Stimulated activated CD8-positive, alpha-beta memory T cell treated with anti-CD3 and anti-CD28 coated beads, Interleukin-7, amount 100 ng/mL, for 4 hours (primary cell): ENCODE measurements at places on chromosomes 6 and 20.
A peak's percentile ranks its signal among the peaks of the same experiment; 100 is the strongest.

GRCh38 chr6:44386364-44386928, 1.1 kb upstream of the CDC5L start:
- no peak for DNase-seq

- DNase-seq = no peak
Observed at GRCh38 chr6:39882531-39882899, 51.7 kb downstream of the MOCS1 start.

DNA sequence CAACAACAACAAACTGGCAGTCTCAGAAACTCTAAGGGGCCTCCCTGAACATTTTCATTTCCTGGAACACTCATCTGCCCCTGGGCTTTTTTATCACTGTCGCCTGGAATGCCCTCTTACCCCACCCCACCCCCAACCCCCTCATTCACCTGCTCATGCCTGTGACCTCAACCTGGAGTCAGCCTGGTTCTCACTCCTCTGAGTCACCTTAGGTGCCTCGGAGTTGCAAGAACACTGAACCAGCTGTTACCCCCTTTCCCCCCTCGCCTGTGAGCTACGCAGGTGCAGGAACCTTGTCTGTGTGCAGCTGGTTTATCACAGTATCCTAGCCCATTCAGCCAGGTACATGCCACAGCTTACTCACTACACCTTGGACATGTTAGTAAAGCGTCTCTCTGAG, 12.8 kb upstream of the SNAI1 start:
- no peak for DNase-seq

GRCh38 chr6:31614684-31615578, at the start of gene AIF1:
Gene AIF1 (plus strand): TSS chr6:31615234. CDS start chr6:31615330, 96 bp downstream.
- no peak for DNase-seq

- DNase-seq = no peak
Observed at GRCh38 chr6:11011787-11012234, 32.3 kb downstream of the ELOVL2 start.

- no peak for DNase-seq
Observed at GRCh38 chr6:45003387-45003786, 324.7 kb upstream of the RUNX2 start.

GRCh38 chr20:37726321-37726720, 32.5 kb downstream of the CTNNBL1 start:
- DNase-seq = no peak

GRCh38 chr6:30775104-30775503, 30.8 kb upstream of the IER3 start:
- DNase-seq = no peak

- no peak for DNase-seq
Observed at GRCh38 chr6:154384191-154384590, 27.6 kb upstream of the IPCEF1 start.

DNA sequence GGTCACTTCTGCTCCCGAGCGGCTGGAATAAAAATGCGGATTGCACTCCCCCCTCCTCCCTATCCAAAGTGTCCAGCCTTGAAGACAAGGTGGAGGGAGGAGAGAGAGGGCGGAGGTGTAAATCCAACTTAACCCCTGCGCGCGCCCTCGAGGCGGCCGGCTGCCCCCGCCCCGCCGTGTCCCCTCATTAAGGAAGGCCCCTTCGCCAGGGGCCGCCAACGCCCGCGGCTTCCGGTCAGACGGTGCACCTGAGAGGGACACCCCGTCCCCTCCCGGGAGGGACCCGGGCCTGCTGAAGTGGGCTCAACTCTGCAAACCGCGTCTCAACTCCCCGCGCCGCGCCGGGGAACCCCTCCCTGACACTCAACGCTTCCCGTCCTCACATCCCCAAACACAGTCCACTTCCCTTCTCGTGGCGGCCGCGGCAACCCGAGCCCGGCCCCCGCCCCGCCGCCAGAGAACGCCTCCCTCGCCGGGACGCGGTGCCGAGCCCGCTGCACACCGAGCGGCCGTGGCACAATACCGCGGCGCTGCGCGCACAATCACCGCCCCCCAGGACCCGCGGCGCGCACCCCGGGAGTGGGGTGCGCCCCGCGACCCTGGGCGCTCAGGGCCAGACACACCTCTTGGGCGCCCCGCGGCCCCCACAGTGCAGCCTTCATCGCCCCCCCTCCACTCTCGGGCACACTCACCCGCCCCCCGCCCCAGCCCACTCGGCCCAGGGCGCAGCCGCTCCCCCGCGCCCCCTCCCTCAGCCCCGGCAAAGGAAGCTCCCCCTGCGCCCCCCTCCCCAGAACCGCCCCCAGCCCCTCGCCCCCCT, 102.5 kb downstream of the NOL4L start:
- DNase-seq = peak; percentile 20

GRCh38 chr20:59583428-59584277, 20.7 kb upstream of the PHACTR3 start:
- DNase-seq = no peak

- DNase-seq = no peak
Observed at GRCh38 chr6:38673397-38674165, 29.4 kb downstream of the GLO1 start.

DNA sequence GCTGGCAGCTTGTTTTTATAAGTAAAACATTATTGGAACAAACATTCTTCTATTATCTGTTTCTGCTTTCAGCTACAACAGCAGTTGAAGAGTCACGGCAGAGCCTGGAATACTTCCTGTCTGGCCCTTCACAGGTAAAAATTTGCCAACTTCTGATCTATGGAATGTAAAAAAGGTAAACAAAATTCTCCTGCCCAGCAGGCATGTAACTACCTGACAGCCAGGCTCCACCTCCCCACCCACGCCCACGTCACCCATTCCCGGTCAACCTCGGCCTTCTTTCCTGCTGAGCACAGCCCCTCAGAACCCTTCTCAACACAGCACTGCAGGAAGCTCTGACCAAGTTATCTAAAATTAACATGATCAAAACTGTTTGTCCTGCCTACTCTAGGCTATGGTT, 166.0 kb downstream of the DLL1 start:
- DNase-seq = no peak

- DNase-seq = no peak
Observed at GRCh38 chr6:166056637-166057036, 111.0 kb downstream of the TBXT start.

DNA sequence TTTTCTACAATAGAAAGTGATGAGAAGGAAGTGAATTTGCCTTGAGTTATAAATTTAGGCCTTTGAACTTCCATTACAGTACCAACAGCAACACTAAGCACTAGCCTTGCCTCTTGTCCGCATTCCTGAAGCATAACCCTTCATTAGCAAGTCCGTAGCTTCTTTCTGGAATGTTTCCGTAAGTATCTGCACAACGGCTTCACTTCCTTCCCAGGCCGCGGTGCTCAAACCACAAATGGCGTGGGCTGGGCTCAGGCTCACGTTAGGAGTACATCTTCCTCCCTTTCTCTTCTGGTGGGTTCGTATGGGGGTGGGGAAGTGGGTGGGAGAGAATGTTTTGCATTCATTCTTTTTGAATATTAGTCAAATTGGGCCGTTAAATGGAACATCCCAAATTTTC, 193.8 kb upstream of the SNX9 start:
- no peak for DNase-seq

DNA sequence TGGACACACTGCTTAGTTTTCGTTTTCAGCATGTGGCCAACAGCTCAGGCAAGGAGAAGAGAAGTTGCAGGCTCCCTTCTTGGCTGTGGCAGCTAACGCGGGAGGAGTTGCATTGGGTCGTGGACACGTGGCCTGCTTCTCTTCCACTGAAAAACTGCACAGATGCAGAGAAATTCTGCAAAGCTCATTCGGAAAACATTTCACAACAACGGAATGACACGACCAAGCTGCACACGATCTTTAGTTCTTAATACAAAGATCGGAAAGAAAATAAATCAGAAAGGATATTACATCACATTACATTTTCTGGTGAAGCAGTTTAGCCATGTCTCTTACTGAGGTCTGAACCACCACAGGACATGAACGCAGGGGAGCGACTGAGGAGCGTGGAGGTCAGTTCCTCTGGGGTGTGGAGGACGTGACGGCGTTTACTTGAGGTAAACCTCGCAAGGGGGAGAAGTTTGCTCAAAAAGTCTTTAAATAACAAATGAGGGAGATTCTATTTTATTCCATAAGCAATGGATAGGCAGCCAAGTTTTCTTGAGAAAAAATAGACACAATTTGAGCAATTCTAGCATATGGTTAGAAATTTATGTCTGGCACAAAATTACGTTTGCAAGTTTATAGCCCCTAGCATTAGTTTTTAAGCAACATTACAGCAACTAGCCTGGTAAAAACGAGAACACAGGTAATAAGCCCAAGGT, 178.3 kb downstream of the THBS2 start:
- no peak for DNase-seq

DNA sequence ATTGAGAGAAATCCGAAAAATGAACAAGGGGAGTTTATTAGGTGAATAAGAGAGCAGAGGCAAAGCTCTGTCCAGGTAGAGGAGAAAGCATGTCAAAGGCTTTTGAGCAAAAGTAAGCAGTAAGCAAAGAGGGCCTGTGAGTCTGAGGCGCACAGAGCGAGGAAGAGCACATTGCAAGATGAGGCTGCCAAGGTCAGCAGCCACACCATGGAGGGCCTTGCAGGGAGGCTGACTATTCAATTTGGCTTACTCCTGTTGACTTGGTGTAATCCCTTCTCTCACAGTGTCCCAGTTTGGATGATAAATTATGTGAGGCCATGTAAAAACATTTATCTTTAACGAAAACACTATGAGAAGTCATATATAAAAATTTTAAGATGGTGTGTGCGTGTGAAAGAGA, 32.4 kb downstream of the SESN1 start:
- DNase-seq = no peak

- no peak for DNase-seq
Observed at GRCh38 chr6:40740518-40740917, 153.4 kb upstream of the LRFN2 start.

GRCh38 chr6:138238368-138238767, 20.1 kb upstream of the PBOV1 start:
- DNase-seq = no peak

DNA sequence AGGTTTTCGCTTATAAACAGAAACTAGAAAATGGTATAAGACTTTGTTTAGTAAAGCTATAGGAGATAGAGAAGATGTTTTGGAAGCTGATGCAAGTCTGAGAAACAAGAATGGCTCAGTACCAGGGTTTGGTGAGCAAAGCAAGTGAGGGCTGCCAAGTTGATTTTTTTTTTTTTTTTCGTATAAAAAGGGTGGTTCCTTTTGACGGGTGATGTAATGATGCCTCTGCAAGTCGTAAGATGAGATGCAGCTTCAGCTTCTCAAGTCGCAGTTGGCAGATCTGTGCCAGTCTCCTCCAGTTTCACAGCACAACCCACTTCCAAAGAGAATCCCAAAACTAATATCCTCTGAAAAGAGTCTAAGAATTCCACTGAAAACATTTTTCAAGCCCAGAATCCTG, 252.8 kb upstream of the CDH4 start:
- no peak for DNase-seq

DNA sequence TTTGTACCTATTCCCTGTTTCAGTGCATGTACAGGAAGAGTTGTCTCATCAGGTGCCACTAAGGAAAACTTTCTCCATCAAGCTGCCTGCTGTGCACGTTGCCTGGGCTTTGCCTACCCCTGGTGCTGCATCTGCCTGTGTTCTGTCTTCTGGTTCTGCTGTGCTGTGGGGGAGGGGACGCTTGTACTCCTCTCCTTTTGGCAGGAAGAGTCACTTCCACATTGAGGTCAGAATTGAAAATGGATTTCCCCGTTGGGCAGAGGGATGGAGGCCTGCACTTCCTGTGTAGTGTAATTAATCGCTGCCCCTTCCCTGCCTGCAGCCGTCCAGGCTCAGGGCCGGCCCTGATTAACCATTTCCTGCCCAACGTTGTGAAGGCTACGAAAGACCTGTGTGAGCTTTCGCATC, 153.3 kb downstream of the SCML4 start:
- no peak for DNase-seq

DNA sequence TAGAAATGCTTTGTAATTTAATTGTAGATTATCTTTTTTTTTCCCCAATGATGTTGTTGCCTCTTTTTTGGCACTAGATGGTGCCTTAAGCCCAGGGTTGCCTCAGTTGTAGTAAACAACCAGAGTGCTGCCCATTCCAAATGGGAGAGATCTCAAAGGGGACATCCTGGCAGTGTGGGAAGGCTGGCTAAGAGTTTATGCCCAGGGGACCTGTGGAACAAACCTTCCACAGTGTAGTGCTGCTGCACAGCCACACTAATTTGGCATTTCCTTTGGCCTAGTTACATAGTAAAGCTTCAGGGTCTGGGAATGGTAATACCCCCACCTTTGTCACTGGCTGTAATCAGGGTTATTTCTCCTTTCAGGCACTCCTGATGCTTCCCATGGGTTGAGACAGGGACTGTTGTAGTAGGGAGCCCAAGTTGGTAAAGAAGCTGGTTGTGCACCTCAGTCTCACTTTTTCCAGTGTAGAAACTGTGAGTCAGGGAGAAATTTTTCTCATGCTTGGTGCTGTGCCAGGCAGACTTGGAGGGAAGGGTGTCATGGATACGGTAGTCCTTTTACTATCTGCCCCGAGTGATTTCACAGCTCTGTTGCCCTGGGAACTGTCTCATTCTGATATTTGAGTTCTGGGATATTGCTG, 177.8 kb upstream of the ECI2 start:
- DNase-seq = no peak

- DNase-seq = no peak
Observed at GRCh38 chr6:91812596-91813274, 1225.9 kb upstream of the MAP3K7 start.

DNA sequence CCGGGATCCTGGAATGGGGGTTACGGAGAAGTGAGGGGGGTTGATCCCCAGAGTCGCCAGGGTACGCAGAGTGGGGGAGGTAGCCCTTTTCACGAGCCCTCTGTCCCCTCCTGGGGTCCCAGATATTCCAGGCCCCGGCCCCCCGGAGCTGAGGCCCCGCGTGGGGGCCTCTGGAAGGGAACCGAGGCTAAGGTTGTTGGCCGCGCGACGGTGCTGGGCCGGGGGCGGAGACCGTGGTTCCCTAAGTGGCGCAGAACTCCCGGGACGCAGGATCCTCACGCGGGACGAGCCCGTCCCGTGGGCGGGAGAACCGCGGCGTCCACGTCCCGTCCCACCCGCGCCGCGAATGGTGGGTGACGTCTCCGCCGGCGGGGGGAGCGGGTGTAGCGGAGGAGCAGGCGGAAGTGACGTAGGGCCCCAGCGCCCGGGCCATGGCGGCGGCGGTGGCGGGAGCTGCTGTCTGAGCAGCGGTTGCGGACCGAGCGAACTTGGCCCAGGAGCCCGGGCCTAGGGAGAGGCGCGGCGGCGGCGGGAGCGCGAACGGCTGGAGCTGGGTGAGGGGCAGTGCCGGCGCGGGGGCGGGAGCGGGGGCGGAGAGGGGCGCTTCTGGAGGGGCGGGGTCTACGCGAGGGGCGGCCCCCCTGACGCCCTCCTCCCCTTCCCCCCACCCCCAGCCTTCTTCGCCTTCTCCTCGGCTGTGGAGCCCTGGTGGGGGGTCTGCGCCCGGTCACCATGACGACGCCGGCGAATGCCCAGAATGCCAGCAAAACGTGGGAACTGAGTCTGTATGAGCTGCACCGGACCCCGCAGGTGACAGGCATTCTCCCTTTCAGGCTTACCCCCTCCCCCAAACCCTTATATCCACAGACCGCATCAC, at the start of gene RING1:
Gene RING1 (plus strand): TSS at position 410 of the 877 bp plus-strand sequence. CDS start 323 bp downstream, at position 733.
- peak; percentile 66 for DNase-seq

GRCh38 chr6:27025351-27025750, 222.2 kb upstream of the PRSS16 start:
- no peak for DNase-seq

GRCh38 chr20:3788685-3789155, 2.2 kb upstream of the CENPB start:
- no peak for DNase-seq
